ENCODE measurements at places on chromosomes 6 and 20.
A peak's percentile ranks its signal among the peaks of the same experiment; 100 is the strongest.

GRCh38 chr20:1862663-1863053 lies 32.5 kb upstream of the SIRPA start:
- DNase-seq, result no peak

DNA sequence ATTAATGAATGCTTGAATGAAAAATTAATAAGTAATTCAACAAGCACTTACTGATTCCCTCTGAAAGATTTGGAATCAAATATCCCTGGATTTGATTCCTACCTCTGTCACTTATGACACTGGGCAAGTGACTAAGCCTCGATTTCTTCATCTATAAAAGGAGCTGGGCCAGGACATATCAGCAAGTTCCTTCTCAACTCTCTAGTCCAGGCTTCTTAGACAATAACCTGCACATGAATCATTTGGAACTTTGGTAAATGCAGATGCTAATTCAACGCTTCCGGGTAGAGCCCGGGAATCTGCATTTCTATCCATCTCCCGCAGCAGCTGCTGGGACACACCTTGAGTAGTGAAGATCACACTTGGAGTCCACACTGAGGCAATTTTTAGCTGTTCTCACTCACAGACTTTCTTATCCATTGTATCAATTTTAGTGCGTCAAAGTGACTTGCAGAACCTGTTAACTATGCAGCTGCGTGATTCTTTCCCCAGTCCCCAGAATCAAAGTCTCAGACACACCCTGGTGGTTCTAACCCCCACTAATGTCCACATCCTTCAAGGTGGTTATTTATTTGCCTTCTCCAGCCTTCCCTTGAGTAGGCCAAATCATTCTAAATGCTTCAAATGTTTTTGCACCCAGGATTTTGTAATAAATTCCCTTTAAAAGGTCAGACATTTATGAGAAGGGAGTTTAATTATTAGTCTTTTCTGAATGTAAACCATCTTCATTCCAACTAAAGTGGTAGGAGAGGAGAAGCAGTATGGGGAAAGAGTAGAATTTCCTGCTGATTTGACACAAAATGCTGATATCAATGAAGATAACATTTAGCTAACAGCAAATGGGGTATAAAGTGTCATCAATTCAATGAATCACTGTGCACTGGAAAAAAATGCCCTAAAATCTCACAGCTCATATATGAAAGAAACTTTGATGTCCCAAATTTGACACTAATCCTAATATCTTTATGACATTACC lies 26.0 kb upstream of the CCND3 start:
- DNase-seq, result peak; percentile 84

GRCh38 chr6:132218059-132218696 lies 183.1 kb downstream of the MOXD1 start:
- no peak for DNase-seq

- no peak for DNase-seq
Observed at GRCh38 chr6:126266664-126267063, 73.3 kb upstream of the CENPW start.

DNA sequence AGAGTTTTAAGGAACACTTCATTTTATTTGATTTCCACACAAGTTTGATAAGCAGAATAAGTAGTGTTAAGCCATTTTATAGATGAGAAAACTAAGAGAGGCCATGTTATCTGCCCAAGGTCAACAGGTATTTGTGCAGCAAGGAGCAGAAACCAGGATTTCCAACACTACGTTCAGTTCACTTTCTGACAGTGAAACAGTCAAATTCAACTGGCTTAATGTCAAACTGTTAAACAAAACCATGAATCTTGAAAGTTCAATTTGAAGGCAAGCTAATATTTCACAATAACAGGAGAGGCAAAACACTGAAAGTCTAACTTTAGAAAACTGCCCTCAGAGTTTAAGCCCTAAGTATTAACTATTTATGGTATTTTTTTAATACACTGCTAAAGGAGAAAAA lies 32.6 kb downstream of the DTNBP1 start:
- DNase-seq, result no peak

DNA sequence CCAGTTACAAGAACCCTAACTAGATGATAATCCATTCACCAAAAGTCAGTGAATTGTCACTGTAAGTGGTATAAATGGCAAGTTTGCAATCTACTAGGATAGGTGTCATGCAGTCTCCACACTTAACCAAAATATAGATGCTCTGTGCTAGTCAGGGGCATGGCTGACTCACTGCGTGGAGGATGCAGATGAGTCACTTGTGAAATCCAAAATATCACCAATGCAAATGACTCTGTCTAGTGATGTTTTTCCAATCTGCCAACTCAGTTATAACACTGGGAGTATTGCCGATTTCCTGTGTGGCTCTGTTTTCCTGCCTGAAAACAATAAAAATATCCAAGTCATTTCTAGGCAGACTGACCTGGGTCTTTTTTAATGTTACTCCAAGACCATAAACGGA lies 47.8 kb upstream of the NRSN1 start:
- no peak for DNase-seq

GRCh38 chr6:46269447-46270229 lies 98.9 kb upstream of the ENPP5 start:
- DNase-seq, result no peak

- DNase-seq, result no peak
Observed at GRCh38 chr6:147949981-147950622, 392.5 kb upstream of the SASH1 start.

- DNase-seq, result no peak
Observed at GRCh38 chr6:42629845-42630244, 66.0 kb downstream of the UBR2 start.
